Mucosa of descending colon (tissue), 3 donors: ENCODE measurements at places on chromosomes 11 and 22. TPM values are rescaled to one million over a fixed set of nuclear protein-coding genes. Genes with fewer than 3 reads are reported as not detected.

DNA sequence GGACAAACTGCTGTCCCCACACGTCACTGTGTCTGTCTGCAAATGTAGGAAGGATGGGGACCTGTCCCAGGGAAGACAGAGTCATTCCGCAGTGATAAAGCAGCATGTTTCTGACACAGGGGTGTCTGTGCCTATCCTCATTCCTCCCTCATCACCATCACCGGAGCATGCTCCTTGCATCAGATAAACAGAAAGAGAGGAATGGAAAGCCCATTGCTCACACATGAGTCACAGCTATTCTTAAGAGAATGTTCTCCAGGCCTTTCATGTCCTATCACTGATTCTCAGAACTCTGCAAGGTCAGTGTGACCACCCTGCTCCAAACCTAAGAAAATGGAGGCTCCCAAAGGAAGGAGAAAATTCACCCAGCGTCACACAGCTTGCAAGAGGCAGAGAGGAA, 38.9 kb downstream of the ZNF195 start:
- no peak for DNase-seq

- no peak for DNase-seq
These were observed 51.0 kb upstream of the CSNK2A3 start for GRCh38 chr11:11403763-11404725.

DNA sequence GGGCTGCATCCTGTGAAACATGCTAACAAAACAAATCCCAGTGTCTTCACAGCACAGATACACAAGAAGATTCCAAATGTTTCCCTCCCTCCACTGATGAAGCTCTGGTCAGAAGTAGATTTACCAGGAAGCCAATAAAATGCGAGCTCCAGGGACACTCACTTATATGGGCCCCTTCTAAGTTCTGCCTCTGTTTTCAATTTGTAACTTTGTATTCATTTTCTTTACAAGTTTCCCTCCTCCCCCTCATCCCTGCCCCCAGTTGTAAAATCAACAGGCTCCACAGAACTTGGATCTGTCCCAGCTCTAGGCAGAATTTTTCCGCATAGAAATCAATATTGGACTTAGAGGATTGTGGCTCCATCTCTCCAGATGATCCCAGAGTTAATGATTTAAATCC, 48.1 kb upstream of the ME3 start:
- DNase-seq, result no peak

GRCh38 chr11:116104498-116105174, 600.4 kb upstream of the CADM1 start:
- no peak for DNase-seq

- no peak for DNase-seq
These were observed 2050.6 kb upstream of the RAG2 start for GRCh38 chr11:38648604-38649003.

GRCh38 chr11:63931045-63931444, 7.8 kb upstream of the NAA40 start:
- no peak for DNase-seq

DNA sequence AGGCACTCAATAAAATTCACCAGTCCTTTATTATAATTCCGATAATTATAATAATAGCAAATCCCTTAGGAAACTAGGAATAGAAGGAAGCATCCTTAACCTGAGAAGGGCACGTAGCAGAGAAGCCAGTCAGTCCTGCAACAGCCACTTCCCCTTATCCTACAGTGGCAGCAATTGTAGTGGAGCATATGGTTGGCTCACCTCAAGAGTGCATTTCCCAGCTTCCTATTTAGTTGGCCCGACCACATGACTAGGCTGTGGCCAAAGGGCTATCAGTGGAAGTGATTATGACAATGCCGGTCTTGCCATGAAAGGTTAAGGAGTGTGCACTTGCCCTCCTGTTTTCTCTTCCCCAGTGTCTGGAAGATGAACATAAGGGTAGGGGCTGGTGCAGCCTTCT, 27.0 kb downstream of the TESMIN start:
- DNase-seq, result no peak

DNA sequence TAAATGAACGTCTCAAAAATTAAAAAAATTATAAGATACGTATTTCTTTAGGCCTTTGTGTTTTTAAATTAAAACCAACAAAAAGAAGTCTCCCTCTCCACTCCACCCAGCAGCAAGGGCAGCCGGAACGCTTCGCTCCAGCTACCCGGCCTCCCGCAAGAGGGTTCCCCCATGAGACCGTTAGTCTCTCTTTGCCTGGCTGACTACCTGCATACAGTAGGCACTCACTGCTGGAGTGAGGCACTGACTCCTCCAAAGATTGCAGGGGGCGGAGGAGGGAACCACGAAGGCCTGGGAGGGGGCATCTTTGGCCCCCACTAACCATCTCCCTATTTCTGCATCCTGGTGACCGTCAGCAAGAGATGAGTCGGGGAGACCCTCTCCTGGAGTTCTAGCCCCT, 10.1 kb downstream of the CBX6 start:
- DNase-seq, result no peak

DNA sequence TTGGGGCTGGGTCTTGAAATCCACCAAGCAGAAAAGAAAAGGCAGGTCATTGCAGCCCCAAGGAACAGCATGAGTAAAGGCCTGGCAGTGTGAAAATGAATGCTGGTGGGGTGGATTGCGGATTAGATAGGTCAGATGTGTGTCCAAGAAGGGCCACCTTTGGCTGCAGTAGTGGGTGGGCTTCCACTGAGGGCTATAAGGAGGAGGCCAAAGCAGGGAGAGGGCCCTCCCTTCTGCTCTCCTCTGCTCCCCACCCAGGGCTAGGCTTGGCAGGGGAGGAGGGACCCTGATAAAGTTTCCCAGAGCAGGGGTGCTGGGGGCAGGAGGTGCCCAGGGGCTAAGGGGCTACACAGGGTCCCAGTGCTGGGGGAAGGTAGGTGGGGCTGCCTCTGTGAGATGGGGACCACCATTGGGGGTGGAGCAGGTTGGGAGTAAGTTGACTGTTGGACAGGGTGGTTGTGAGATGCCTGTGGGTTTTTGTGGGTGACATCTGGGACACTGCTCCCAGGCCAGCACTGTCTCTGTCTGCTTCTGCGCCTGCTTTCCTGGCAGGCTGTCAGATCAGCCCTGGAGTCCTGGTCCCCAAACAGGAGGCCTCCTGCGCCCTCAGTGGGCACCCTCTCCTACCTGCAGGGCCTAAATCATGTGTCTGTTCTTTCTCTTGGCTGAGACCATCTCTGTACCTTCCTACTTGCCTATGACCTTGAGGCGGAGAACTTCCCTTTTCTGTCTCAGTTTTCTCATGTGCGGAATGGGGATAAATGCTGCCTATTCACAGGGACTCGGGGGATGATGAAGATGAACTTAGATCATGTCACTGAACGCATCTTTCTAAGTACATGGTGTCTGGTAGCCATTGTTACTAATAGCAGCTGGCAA, 1.9 kb downstream of the CAPN5 start:
- DNase-seq, result no peak

GRCh38 chr11:63841554-63841953, 2.6 kb downstream of the MARK2 start:
- DNase-seq, result no peak

- DNase-seq, result no peak
These were observed 72.9 kb downstream of the PIWIL4 start for GRCh38 chr11:94639901-94640721.

DNA sequence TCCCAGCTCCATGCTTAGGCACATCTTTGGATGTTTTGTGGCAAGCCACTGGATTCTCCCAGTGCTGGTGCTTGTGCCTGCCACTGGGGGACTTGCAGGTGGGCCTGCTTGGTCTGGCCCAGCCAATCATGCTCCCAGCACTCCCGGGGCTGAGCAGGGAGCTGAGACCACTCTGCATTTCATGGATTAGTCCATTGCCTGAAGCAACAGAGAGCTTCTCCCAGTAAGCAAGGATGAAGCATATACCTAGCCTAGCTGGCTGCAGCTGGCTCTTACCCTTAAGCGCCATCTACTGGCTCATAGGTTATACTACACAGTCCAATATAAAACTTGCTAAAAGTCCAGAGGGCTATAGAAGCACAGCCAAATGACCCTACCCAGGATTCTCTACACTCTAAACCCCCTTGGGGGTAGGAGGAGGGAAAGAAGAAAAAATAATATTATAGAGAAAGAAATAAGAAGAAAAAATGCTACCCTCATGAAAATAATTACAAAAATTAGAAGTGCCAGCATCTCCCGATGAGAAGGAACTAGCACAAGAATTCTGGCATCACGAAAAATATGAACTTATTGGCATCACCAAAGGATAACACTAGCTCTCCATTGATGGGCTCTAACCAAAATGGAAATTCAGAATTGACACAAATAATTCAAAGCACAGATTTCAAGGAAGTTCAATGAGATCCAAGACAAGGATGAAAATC, 275.3 kb downstream of the C11orf87 start:
- no peak for DNase-seq

DNA sequence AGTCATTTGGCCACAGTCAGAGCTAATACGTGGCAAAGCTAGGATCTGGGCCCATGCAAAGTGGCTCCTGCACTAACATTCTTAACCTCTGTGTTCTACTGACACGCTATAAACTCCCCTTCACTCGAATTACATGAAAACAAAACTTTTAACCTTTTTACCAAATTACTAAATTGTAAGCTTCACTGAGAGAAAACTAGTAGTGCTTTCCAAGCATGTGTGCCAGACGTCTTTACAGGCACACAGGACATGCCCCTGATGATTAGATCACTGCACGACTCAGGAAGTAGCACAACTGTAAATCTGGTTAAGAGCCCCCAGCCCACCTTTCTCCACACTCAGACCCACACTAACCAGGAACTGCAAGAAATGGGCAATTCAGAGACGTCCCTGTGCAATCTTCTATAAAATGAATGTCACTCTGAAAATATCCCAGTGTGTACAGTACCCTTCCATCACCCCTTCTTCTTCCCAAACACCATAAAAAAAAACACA, 16.1 kb downstream of the PHF21A start:
- DNase-seq, result no peak

OR8D4 gene
- not detected for total RNA-seq

ENTHD1 gene
- not detected for total RNA-seq

CASP5 gene
- 50.1 TPM for total RNA-seq

VSIG10L2 gene
- 0.09 TPM for total RNA-seq

USP2 gene
- 84.3 TPM for total RNA-seq

MPST gene
- 135 TPM for total RNA-seq

OR6T1 gene
- total RNA-seq, result not detected

OR5A2 gene
- total RNA-seq, result not detected

LDHAL6A gene
- not detected for total RNA-seq

CSRP3 gene
- total RNA-seq, result not detected

OR51I1 gene
- total RNA-seq, result not detected

C1QTNF5 gene
- total RNA-seq, result 5.1 TPM
